ENCODE measurements at places on chromosomes 16 and 17. TPM values are rescaled to one million over a fixed set of nuclear protein-coding genes. Genes with fewer than 3 reads are reported as not detected.

- peaks cover 16% of the 10 kb centered on the region for H3K4me1 ChIP-seq
- peaks cover 6% of the 10 kb centered on the region for H3K36me3 ChIP-seq
- peaks cover 11% of the 10 kb centered on the region for H3K27me3 ChIP-seq
- no peak for DNase-seq
- H3K27ac ChIP-seq, result no peak overlapping the region
Observed at GRCh38 chr17:81002013-81002384, 10.4 kb downstream of the CHMP6 start.

GRCh38 chr16:26177438-26177837 lies 485.7 kb downstream of the HS3ST4 start:
- H3K36me3 ChIP-seq, result no peaks in the 10 kb centered on the region
- no peak overlapping the region for H3K27ac ChIP-seq
- peaks cover 12% of the 10 kb centered on the region for H3K27me3 ChIP-seq
- H3K4me1 ChIP-seq, result peaks cover 4% of the 10 kb centered on the region
- H3K4me3 ChIP-seq, result no peak overlapping the region
- DNase-seq, result no peak

The SNX20 gene
- 44.0 TPM for total RNA-seq

- H3K36me3 ChIP-seq, result no peaks in the 10 kb centered on the region
- no peak overlapping the region for H3K4me3 ChIP-seq
- no peak overlapping the region for H3K27ac ChIP-seq
- DNase-seq, result no peak
Observed at GRCh38 chr16:85517154-85517553, 96.0 kb upstream of the GSE1 start.

The PLXDC1 gene
- 11.7 TPM for total RNA-seq

DNA sequence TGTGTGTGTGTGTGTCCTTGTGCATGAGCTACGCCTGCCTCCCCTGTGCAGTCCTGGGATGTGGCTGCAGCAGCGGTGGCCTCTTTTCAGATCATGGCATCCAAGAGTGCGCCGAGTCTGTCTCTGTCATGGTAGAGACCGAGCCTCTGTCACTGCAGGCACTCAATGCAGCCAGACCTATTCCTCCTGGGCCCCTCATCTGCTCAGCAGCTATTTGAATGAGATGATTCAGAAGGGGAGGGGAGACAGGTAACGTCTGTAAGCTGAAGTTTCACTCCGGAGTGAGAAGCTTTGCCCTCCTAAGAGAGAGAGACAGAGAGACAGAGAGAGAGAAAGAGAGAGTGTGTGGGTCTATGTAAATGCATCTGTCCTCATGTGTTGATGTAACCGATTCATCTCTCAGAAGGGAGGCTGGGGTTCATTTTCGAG lies 22.5 kb downstream of the STAT5A start:
- H3K36me3 ChIP-seq, result peaks cover 4% of the 10 kb centered on the region
- H3K27me3 ChIP-seq, result no peaks in the 10 kb centered on the region
- H3K4me1 ChIP-seq, result peaks cover 41% of the 10 kb centered on the region
- peak overlapping the region; percentile 89 for H3K27ac ChIP-seq
